ENCODE measurements at places on chromosomes 16 and 17.

DNA sequence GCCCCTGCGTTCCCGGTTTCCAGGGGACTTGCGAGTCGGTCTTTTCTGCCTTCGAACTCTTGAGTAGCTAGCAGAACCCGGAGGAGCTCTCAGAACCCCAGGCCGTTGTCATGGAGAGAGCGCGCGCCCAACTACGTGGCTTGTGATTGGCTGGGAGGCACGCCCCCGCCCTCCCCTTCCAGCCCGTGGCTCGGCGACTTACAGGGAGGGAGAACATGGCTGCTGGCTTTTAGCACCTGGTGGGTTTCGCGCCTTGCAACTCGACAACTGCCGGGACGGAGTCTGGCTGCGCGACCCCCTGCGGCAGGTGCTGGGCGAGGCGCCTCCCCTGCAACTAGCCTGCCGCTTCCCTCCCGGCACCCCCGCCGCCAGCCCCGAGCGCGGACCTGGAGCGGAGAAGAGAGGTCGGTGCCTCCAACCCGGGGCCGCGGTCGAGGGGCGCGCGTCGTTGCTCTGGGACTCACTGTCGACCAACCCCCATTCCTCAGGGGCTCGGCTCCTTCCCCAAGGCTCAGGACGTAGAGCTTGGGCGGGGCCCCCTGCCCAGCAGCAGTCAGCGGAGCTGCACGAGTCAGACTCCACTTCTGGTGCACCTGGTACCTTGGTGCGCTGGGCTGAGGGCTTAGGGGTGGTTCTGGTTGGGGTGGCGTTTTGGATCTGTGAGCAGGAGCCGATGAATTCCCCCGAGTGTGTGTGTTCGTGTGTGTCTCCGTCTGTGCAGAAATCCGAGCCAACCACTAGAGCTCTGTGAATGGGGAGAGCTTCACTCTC, 9.0 kb upstream of the ZFP90 start:
- peak; percentile 75 for DNase-seq

DNA sequence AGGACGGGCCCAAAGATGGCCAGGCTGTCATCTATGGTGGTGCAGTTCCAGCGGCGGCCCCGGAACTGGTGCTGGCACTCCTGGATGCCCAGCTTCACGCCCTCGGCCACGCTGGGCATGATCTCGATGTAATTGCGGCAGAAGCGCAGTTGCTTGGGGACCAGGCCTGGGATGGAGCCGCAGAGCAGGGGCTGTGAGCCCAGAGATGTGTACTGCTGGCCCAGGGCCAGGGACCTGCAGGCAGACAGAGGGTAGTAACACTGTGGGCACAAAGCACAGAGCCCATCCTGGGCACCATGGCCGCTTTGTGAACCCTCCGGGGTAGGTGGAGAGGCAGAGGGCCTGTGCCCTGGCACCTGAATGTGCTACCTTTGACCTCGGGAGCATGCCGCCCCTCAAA, 44.8 kb downstream of the WNT3 start:
- DNase-seq: no peak

DNA sequence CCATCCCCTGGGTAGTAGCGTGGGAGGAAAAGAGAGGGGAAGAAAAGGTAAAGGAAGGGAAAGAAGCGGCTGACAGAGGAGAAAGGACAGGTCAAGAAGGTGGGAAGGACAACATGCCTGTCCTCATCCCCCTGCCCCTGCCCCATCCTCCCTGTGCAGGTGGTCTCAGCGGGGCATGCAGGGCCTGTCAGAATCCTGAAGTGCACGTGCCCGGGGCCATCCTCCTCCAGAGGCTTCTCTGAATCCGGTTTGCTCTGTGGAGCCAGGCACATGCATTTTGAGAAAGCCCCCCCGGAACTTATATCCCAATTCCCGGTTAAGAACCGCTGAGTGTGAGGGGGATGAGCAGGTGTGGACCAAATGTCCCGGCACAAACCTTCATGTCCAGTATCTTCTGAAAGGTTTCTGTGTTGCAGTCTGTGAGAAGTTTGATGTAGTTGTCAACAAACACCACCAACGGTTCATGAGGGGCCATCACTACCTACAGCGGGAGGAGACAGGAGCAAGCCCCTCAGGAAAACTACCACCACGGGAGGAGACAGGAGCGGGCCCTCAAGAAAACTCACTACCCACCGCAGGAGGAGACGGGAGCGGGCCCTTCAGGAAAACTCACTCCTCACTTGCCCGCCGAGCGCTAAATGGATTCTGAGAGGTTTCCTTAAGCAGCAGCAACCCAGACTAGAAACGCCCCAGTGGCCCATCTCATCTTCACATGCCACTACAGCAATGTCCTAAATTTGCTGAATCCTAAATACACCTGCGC, 167.0 kb upstream of the RPH3AL start:
- DNase-seq: no peak

DNA sequence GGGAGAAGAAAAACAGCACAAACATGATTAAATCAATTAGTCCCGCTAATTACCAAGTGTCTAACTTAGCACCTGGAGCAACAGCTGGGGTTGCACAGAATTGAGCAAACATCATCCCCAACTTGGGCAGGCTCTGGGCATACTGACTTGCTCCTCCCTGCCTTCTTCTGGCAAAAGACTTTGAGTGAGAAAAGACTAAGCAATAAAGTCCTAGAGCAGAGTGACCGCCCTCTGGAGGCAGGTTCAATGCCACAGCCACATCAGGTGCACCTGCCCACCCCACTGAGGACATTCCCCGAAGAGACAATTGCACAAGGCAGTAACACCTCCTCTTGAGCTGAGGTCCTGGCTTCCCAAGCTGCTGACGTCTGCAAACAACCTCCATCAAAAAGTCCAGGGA, 358.3 kb downstream of the SOX9 start:
- no peak for DNase-seq

DNA sequence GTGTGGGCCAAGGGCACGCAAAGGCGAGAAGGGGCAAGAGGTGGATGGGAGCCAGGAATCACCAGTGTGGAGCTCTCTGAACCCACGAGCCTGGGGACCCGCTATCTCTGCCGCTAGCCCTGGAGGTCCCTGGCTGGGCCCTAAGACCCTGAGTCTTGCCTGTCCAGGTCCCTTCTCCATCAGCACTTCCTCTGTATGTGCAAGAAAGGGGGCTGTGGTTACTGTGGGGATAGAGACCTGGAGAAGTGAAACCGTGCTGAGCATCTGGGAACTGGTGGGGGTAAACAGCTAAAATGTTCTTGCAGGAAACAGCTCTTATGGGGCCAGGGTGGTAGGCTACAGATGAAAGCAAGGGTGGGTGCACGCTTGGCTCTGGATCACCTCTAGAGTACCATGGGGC, 3.1 kb downstream of the SPNS3 start:
- DNase-seq: no peak

GRCh38 chr16:48050871-48051270, 104.9 kb downstream of the ABCC12 start:
- DNase-seq: no peak

DNA sequence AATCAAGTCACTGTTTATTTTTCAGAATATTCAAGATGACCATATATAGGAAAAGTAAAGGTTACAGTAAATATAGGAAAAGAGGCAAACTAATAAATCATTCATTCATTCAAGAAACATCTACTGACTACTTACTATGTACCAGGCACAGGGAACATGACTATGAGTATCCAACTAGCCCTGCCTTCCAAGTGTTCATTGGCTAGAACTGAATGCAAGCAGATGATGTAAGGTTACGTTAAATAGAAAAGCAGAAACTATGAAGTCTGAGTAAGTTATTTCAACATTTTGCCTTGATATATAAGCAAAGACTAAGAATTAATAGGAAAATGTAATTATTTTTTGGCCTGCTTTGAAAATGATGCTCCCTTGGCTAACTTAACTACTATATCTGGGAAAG, 36.7 kb downstream of the SPAG9 start:
- DNase-seq: no peak

GRCh38 chr16:86567701-86568581, 1.3 kb downstream of the FOXC2 start:
- no peak for DNase-seq

GRCh38 chr17:79811011-79811867, 14.4 kb upstream of the CBX8 start:
- no peak for DNase-seq

- DNase-seq: no peak
These were observed 867.2 kb downstream of the CDH11 start for GRCh38 chr16:64254443-64255367.

DNA sequence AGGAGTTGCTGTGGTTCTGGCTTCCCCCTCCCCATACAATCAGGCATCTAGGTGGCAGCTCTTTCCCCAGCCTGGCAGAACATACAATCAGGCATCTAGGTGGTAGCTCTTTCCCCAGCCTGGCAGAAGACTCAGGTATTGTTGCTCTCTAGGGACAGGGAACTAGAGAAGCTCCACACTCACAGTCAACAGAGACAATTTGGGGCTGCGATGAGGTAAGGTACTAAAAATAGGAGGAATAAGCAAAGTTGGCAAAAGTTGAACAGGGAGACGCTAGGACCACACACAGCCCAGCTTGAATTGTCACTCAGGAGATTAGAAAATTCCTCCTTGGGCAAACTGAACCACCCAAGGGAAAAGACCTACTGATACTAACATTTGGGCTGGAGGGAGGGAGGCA, 315.5 kb upstream of the CDH5 start:
- no peak for DNase-seq

- no peak for DNase-seq
These were observed 441.0 kb upstream of the SALL1 start for GRCh38 chr16:51592001-51592501.

DNA sequence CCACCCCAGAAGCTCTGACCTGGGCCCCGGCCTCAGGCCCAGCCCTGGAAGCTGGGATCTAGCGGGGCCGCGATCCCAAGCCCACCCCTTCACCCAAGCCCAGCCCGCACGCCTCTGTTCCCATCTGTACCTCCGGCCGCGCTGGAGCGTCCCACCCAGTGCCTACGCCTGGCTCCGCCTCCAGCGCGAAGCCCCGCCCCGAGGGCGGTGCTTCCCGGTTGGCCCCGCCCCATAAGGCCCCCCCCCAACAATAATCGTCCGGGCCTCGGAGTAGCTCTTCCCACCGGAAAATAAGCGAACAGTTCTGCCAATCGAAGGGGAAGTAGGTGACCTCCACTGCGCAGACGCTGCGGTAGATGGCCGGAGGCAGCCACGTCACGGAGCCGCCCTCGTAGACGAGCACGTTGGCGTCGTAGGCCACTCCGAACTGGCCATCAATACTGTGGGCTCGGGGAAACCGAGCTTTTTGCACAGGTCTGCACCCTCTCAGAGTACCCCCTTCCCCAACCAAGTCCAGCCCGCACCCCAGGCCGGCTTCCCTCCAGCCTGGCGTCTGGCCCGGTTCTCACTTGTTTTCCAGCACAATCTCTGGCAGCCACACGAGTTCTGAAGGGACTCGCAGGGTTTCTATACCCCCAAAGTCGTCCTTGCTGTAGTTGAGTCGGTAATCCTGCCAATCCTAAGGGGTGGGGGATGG, 1.1 kb downstream of the CHRNE start:
- DNase-seq: peak; percentile 35

GRCh38 chr17:35489944-35490343, 41.4 kb upstream of the SLFN13 start:
- no peak for DNase-seq

DNA sequence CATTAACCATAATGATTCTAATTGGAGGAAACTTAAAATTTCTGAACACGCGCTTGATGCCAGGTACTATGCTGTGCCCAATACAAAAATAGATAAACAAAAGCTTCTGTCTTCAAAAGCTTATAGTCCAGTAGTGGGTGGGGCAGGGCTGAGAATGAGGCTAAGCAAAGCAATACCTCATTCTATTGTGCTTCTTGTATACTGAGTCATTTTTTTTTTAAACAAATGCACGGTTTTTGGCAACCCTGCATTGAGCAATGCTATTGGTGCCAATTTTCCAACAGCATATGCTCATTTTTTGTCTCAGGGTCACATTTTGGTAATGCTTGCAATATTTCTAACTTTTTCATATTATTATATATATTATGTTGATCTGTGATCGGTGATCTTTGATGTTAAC, 34.7 kb upstream of the HNF1B start:
- DNase-seq: no peak

DNA sequence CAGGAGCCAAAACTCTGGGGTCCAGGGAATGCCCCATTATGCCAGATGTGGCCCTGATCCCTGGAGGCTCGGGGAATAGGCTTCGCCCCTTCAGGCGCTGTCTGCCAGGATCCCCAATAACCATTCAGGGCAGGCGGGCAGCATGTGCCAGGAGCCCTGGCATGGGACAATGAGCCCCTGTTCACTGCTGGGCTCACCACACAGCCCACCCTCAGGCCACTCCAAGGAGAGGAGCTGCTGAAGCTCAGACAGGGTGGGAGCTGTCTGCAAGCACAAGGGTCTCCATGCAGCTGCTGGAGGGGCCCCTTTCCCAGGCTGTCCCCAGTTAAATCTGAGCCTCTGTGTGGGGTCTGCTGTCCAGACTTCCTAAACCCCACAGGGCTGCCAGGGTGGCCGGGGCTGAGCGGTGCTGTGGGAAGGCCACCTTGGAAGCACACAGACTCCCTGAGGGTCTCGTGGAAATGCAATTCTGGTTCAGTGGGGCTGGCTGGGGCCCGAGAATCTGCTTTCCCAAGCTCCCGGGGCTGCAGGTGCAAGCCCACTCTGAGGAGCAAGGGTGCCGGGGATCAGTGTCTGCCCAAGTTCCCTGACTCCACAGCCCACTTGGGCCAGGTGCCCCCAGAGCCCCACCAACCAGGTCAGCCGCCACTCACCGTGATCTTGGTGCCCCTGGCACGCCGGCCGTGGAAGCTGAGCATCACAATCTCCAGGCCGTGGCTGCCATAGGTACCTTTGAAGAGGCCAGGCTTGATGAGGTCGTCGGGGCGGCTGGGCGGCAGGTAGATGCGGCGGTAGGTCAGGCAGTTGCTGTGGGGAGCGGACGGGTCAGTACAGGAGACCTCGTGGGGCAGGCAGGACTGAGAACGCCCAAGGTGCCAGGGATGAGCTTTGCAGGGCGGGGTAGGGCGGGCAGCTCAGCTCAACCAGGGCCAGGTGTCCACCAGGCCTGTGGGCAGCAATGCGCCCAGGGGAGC, 17.7 kb upstream of the C16orf95 start:
- DNase-seq: no peak

DNA sequence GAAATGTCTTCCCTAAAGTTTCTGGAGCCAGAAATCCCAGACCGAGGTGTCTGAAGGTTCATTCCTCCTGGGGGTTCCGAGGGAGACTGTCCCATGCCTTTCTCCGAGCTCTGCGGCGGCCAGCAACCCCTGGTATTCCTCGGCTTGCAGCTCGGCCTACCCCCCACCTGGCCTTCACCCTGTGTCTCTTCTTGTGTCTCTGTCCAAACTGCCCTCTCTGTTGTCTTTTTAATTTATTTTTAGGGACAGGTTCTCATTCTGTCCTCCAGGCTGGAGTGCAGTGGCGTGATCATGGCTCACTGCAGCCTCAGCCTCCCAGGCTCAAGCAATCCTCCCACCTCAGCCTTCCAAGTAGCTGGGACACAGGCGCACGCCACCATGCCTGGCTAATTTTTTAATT, 211.7 kb downstream of the SEC14L1 start:
- DNase-seq: no peak

DNA sequence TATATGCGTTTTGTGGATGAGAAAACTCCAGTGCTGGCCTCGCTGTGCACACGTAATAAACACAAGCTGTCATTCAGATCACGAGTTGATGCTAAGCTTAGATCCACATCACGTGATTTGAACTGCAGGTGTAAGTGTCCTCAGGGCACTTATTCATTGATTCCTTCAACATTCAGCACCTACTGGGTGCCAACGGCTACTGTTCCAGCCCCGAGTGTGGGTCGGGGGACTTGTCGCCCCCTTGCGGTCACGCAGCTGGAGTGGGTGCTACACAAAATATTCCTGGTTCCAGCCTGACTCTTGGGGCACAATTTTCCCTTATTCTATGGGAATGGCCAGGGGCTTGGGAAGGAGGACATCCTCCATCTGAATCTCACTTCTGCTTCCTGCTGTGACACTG, 29.9 kb upstream of the GINS2 start:
- no peak for DNase-seq

All from gastrocnemius medialis (tissue), 4 donors.